ENCODE measurements at places on chromosomes 16 and 17.

DNA sequence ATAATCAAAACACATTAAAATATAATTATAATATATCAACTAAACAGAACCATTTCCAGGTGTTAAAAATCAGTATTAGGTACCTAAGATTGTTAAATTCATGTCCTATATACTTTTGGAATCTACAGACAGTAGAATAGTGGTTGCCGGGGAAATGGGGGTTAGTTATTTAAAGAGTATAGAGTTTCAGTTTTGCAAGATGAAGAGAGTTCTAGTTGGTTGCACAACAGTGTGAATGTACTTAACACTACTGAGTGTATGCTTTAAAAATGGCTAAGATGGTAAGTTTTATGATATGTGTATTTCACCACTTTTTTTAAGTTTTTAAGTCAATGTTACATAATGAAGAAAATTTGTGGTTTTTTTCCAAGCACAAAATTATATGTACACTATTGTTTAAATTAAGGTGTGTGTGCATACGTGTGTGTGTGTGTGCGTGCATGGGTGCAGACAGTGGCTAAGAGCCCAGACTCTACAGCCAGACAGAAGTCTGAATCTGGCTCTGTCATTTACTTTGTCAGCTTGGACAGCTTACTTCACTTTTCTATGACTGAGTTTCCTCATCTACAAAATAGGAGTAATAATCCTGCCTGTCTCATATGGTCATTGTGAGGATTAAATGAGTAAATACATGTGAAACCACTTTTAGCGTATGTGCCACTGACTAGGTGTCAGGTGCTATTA, 25.3 kb upstream of the PHAF1 start:
- DNase-seq, result no peak

- DNase-seq, result no peak
Measured at GRCh38 chr16:29743827-29744531, 1.8 kb downstream of the C16orf54 start.

- DNase-seq, result no peak
Measured at GRCh38 chr16:13109171-13109570, 207.8 kb downstream of the SHISA9 start.

DNA sequence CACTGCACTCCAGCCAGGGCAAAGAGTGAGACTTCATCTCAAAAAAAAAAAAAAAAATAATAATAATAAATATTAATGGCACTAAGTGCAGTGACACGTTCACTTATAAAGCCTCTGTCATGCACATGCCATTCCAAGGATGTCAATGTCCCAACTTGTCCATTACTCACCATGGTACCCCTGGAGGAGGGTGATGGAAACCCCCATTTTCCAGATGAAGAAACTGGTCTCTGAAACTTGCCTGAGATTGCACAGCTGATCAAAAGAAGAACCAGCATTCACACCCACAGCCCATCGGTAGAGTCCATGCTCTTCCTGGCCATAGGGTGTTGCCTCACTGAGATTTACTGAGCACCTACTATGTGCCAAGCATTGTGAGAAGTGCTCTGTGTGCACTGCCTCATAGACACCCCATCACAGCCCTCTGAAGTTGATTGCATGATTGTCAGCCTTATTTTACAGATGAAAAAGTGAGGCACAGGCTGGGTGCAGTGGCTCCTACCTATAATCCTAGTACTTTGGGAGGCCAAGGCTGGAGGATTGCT, 123.7 kb downstream of the ABCC1 start:
- DNase-seq, result no peak

DNA sequence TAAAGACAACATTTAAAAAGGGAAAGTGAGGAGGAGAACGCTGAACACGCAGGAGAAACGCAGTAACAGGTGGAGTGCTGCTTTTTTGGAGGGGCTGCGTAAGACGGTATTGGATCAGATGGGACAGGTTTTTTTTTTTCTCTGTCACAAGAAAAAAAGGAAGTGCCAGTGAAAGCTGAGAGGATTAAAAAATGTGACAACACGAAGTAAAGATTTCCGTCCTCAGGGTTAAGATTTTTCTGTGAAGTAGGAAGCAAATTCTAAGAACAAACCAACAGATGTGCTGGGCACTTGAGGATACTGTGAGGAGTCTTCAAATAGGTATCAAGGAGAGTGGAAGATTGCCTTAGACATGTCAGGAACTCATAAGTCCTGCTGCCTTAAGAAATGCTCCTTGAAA, 5.8 kb upstream of the ABCA9 start:
- DNase-seq, result no peak

- no peak for DNase-seq
Measured at GRCh38 chr17:82592289-82592766, 55.9 kb downstream of the WDR45B start.

- no peak for DNase-seq
Measured at GRCh38 chr16:55853114-55853513, 20.2 kb upstream of the CES1 start.
